ENCODE measurements at places on chromosomes 7 and 10.

DNA sequence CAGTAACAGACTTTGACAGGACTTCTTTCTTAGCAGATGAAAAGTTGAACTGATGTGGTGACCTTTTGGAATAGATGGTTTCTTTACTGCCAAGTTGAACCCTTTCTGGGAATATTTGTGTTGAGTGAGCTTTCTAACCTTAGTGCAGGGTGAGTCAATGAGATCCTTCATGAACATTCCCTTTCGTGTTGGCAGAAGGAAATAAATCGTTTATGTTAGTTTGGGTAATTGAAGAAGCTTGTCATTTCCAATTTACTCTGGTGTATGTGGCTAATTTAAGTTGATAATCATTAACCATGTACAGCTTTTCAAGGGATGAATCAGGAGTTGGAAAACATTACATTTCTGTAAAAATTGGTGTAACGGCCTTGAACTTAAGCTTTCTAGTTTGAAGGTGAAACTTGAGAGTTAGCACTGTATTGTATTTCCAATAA is 43.4 kb downstream of the PTTG1IP2 start:
- DNase-seq = no peak

- no peak for DNase-seq
Observed at GRCh38 chr7:135217645-135218509, 6.6 kb upstream of the WDR91 start.

- DNase-seq = no peak
Observed at GRCh38 chr7:131607291-131608115, 51.1 kb upstream of the PODXL start.

DNA sequence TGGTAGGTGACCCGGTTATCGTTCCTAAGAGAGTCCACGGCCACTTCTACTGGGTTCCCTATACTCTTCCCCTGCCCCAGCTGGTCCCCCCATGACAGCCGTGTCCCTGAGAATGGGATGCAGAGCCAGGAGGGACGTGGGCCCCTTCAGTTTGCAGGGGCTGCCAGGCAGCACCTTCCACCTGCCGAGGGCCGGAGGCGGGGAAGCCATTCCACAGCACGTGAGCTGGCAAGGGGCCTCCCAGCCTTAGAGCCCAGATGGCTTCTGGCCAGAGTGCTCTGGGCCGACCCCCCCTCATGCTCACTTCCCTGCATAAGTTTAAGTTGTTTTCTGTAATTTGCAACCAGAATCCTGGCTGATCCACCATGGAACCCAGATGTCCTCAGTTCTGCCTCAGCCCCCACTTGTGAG is 39.0 kb downstream of the DIP2C start:
- DNase-seq = no peak

DNA sequence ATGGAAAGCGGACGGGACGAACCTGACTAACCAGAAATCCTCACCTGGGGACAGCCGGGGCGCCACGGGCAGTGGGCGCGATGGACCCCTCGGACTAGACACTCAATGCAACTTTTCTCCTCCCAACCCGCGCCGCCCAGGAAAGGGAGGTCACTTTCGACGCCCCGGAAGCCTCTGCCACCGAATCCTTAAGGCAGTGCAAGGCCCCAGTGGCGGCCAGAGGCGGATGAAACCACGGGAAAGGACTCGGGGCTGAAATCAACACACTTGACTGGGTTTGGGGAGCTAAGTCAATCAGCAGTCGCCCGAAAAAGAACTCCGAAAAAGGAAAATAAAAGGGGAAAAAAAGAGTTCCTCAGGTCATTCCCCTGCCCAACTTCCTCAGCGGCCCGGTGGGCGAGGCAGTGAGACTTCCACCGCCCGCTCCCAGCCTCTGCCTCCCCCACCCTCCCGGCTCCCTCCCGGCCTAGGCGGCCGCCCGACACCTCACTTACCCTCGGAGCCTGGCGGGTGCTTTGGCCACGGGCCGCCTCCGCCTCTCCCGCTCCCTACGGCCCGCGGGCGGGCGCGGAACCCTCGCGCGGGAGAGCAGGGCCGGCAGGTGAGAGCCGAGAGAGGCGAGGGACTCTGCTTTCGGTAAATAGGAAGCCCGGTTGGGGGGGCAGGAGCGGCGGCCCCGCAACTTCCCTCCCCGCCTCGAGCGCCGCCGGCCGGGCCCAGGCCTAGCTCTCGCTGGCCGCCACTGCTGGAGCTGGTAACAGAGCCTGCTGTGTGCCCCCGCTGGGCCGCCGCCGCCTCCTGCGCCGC is 518 bp downstream of the WAPL start:
- DNase-seq = peak; percentile 17

DNA sequence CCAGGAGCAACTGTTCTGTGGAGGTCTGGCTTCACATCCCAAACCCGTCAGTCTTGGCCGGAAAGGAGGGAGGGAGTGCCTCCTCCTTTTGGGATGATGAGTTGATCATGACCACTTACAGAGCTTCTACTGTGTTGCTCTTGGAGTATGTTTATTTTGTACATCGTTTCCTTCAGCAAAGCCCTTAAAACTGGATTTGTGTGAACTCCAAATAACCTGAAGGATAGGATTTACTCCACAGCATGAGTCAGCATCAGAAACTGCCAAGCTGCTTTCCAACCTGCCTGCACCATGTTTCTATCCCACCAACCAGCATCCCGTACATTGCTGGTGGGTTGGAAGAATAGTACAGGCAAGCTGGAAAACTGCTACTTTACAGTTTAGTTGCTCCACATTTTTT is 3.5 kb downstream of the CCDC201 start:
- no peak for DNase-seq

- no peak for DNase-seq
Observed at GRCh38 chr10:64738462-64738861, 1217.3 kb downstream of the REEP3 start.

DNA sequence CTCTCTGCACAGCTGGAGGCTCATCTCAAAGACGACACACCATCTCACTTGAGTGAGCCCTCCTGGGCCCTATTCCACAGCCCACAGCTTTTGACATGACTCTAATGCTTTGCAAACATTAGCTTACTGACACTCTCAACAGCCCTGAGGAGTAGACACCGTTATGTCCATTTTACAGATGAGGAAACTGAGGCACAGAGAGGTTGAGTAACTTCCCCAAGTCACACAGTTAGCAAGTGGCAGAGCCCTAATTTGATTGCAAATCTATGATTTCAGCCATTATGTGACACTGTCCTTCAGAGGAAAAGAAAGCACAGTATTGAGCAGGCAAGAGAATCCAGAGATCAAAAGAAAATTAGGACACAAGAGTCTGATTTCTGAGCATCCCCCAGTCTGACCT is 16.0 kb downstream of the SLC25A13 start:
- DNase-seq = no peak

DNA sequence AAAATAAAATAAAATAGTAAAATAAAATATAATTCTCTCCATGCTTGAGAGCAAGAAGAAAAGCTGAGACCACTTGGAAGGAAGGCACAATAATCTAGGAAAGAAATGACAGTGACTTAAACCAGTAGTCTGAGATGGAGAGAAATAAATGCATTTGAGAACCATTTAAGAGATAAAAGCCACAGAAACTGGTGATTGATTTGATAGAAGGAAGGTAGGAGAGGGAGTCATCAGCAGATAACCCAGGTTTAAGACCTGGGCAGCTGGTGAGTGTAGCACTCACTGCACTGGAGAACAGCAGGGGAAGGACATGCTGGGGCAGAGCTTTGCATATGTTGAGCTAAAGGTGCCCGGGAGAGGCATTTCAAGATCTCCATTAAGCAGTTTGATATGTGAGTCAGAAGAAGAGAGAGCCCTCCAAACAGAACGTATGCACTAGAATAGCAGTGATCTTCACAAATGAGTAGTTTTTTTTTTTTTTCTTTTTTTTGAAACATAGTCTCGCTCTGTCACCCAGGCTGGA is 268.0 kb downstream of the DYNC1I1 start:
- no peak for DNase-seq

DNA sequence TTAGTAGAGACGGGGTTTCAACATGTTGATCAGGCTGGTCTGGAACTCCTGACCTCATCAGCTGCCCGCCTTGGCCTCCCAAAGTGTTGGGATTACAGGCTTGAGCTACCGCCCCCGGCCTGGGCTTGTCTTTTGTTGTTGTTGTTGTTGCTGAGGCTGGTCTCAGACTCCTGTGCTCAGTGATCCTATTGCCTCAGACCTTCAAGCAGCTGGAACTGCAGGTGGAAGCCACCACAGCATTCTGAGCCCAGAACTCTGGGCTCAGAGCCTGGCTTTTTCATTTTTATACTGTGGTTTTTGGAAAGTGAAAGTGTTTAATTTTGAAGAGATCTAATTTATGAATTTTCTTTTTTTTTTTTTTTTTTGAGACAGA is 16.2 kb upstream of the DNAJB6 start:
- DNase-seq = no peak

GRCh38 chr7:72754312-72754711 is 73.7 kb downstream of the TYW1B start:
- no peak for DNase-seq

DNA sequence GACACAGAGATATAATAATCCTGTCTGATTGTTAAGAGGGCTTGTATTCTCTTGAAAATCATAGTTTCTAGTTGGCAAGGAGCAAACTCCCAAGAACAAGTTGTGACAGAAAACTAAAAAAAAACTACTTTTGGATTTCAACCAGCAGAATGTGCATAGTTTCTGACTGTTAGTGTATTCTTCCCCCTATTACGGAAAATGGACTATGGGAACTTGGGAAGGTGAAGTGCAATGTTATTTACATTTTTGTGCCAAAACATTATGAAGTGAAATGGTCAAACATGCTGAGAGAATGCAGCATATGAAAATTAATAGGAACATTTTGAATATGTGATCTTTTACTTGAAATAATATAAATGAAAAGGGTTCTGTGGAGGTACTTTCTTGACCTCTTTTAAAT is 660.8 kb downstream of the SUGCT start:
- no peak for DNase-seq

DNA sequence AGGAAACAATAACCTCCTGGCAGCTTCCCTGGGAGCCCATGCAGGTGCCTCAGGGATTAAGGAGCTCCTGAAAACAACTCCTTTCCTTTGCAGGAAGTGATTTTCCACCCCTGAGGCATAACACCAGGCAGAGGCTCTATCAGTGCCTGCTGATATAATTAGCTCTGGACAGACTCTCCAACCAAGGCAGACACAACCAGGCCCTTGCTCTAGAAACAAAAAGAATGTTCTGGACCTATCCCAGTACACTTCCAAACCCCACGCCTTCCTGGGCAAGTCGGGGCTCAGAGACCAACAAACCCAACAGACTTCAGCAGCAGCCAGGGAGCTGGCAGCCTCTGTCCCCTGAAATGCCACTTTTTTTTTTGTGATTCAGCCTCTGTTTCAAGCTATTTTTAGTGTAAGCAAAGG is 247.1 kb downstream of the KCNMA1 start:
- no peak for DNase-seq

GRCh38 chr10:74683067-74683466 is 143.3 kb upstream of the KAT6B start:
- no peak for DNase-seq

DNA sequence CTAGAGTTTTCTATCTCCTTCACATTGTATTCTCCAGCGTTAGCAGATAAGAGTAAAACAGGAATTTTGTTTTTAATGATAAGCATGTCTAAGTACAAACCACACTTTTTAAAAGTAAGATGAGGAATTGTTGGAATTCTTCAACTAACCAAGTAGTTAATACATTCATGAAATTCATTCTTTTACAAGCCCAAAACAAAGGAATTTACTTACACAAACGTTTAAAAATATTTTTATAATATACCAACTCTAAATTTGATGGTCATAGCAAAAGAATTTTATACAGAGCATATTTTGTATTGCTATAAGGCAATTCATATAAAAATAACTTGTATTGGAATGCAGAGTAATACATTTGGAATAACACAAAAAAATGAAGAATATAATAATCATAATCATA is 51.3 kb downstream of the TWIST1 start:
- no peak for DNase-seq

GRCh38 chr10:132489704-132490534 is 47.7 kb upstream of the INPP5A start:
- no peak for DNase-seq

- DNase-seq = no peak
Observed at GRCh38 chr7:11701829-11702560, 130.0 kb downstream of the THSD7A start.

DNA sequence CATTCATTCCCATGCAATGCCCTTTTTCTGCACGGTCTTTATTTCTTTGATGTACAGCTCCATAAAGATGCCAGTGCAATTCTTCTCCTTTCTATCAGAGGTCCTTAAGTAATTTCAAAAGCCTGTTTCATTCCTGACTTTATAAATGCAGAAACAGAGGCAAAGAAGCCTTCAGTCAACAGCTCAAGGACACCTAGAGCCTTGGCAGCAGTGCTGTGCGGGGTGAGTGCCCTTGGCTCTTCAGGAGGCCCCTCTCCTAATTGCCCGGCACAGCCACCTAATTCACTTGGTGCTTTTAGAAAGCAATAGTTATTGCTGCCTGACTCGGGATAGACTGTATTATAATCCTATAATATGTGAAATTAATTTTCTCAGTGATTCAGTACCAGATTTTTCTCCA is 169.6 kb upstream of the KLF6 start:
- DNase-seq = no peak

GRCh38 chr10:31930023-31930751 is 1.6 kb upstream of the ARHGAP12 start:
- peak; percentile 5 for DNase-seq

- no peak for DNase-seq
Observed at GRCh38 chr7:131786204-131786603, 229.8 kb upstream of the PODXL start.

GRCh38 chr10:9860045-9860444 is 1157.6 kb upstream of the CELF2 start:
- DNase-seq = no peak

- DNase-seq = no peak
Observed at GRCh38 chr7:3193379-3194120, 107.5 kb upstream of the SDK1 start.

GRCh38 chr10:33279276-33279675 is 55.2 kb downstream of the NRP1 start:
- no peak for DNase-seq

DNA sequence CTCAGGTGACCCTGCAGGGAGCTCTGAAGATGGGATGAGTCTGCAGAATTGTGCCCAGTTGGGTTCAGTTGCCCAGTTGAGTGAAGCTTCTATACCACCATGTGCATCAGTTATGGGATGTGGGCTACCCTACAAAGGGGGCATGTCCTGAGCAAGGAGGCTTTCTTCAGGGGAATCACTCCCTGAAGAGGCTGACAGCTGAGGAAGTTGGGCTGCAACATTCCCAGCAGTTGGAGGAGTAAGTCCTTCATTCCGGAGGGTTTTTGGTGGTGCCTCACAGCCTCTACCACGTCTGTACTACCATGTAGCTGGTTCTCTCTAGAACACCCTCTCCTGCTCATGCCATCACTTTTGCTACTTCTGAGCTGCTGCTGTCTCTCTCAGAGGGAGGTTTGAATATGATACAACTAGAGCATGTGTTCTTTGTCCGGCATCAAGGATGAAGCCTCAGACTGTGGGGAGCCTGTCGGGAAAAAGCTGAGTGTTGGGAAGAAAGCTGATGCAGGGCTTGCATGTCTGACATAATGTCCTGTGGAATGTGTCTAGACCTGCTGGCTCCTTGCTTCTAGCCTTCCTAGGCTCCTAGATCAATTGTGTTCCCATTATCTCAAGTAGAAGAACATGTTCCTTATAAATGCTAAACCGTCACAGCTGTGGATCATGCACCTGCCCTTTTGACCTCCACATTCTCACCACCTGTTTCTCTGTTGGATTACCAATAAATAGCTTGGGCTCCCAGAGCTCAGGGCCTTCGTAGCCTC is 355.8 kb downstream of the CCSER2 start:
- DNase-seq = no peak
